ENCODE measurements at places on chromosomes 1 and 21. TPM values are rescaled to one million over a fixed set of nuclear protein-coding genes. Genes with fewer than 3 reads are reported as not detected.

Gene SPATA46
- total RNA-seq, result not detected

Gene NOS1AP
- 0.10 TPM for total RNA-seq

Gene TMEM269
- total RNA-seq, result 0.47 TPM

Gene SLC35F3
- not detected for total RNA-seq

DNA sequence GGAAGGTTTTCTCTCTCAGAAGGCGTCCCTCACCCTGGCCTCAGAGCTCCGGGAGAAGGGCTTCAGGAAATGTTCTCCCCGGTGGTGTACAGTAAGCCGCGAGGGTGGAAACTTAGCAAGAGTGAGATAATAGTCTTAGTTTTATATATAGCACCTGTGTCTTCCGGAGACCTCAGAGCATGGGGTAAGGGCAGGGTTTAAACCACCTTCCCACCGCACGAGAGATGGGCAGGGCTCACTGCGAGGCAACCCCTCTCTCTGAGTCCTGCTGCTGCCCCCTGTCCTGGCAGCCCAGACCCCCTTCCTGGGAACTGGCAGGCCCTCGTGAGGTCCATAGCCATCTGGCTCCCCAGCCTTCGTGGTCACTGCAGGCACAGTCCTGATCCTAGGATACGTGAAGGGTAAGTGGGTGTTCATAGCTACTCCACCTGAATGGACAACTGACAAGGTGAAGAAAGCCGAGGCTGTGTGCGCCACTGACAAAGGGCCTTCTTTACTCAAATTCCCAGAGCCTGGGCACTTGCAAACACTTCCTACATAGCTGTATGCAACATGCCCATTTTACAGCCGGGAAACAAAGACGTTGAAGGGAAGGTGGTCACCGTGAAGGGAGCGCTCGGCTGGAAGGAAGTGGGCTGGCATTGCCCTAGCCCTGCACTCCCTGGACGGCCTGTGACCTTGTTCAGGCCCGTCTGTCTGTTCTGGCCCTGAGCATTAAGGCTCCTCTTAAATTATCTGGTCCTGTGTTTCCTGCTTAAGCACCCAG lies 26.9 kb downstream of the ITPKB start:
- peak; percentile 50 for DNase-seq
- no peaks in the 10 kb centered on the region for H3K27me3 ChIP-seq
- H3K36me3 ChIP-seq, result peaks cover 20% of the 10 kb centered on the region

GRCh38 chr1:221350091-221350490 lies 391.8 kb downstream of the DUSP10 start:
- DNase-seq, result no peak
- no peaks in the 10 kb centered on the region for H3K4me1 ChIP-seq
- H3K27ac ChIP-seq, result no peak overlapping the region
- no peak overlapping the region for H3K4me3 ChIP-seq
- no peaks in the 10 kb centered on the region for H3K36me3 ChIP-seq

All from B cell (primary cell).